ENCODE measurements at places on chromosomes 2 and 18. TPM values are rescaled to one million over a fixed set of nuclear protein-coding genes. Genes with fewer than 3 reads are reported as not detected.

DNA sequence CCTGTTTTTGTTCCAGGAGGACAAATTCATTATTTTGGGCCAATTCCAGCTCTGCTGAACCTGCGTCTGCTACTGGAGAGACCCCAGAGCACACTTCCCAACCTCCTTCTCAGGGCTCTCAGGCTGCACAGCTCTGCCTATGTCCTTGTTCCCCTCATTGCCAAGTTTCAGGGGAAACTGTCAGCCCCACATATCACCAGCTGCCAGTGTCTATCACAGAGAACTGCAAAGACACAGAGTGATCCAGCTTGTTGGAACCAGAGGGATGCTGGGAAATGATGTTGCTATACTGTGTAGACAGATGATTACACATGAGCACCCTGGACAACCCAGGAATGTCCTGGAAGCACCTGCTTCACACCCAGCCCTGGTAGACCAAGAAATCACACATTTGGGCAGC lies 67.4 kb upstream of the TMEM247 start:
- no peaks in the 10 kb centered on the region for H3K27me3 ChIP-seq
- DNase-seq: no peak
- H3K27ac ChIP-seq: no peak overlapping the region
- no peaks in the 10 kb centered on the region for H3K36me3 ChIP-seq
- no peak overlapping the region for H3K4me3 ChIP-seq

GRCh38 chr2:174574657-174575056 lies 22.9 kb downstream of the WIPF1 start:
- peaks cover 97% of the 10 kb centered on the region for H3K36me3 ChIP-seq
- H3K4me3 ChIP-seq: no peak overlapping the region
- no peaks in the 10 kb centered on the region for H3K27me3 ChIP-seq
- no peak for DNase-seq
- H3K27ac ChIP-seq: peak overlapping the region; percentile 24
- peaks cover 43% of the 10 kb centered on the region for H3K4me1 ChIP-seq

- no peaks in the 10 kb centered on the region for H3K4me1 ChIP-seq
- no peak overlapping the region for H3K4me3 ChIP-seq
- DNase-seq: no peak
- H3K27me3 ChIP-seq: peaks cover 10% of the 10 kb centered on the region
- H3K27ac ChIP-seq: no peak overlapping the region
Observed at GRCh38 chr2:39625193-39625926, 40.4 kb upstream of the TMEM178A start.

GRCh38 chr2:231704017-231704416 lies 4.3 kb upstream of the PTMA start:
- no peaks in the 10 kb centered on the region for H3K36me3 ChIP-seq
- H3K4me1 ChIP-seq: peaks cover 21% of the 10 kb centered on the region
- no peak for DNase-seq
- no peak overlapping the region for H3K27ac ChIP-seq
- no peak overlapping the region for H3K4me3 ChIP-seq

DNA sequence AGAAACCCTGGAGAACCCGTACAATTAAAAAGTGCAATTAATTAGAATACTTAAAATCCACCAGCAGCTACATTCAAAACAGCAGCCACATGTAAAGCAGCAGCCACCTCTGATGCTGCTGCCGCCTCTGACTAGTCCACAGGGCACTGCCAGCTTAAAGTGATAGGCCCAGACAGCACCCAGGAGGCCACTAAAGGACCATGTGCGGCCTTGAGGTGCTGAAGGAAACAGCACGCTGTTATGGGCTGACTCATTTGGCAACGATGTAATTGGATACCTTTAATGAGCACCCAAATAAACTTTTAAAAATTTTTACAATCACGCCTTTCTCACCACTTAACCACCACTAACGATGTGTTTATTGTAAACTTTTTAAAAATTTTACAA lies 209.3 kb upstream of the NCKAP5 start:
- H3K27ac ChIP-seq: no peak overlapping the region
- H3K27me3 ChIP-seq: no peaks in the 10 kb centered on the region
- H3K36me3 ChIP-seq: no peaks in the 10 kb centered on the region
- no peak for DNase-seq
- H3K4me1 ChIP-seq: no peaks in the 10 kb centered on the region

Gene CRYBA2
- total RNA-seq: not detected

Gene C2orf15
- total RNA-seq: 2.1 TPM
